ENCODE measurements at places on chromosomes 13 and 19.

GRCh38 chr19:10915130-10916091 lies 13.0 kb downstream of the YIPF2 start:
- no peak for DNase-seq

GRCh38 chr19:48696353-48697010 lies 711 bp downstream of the FUT2 start:
- DNase-seq: no peak

DNA sequence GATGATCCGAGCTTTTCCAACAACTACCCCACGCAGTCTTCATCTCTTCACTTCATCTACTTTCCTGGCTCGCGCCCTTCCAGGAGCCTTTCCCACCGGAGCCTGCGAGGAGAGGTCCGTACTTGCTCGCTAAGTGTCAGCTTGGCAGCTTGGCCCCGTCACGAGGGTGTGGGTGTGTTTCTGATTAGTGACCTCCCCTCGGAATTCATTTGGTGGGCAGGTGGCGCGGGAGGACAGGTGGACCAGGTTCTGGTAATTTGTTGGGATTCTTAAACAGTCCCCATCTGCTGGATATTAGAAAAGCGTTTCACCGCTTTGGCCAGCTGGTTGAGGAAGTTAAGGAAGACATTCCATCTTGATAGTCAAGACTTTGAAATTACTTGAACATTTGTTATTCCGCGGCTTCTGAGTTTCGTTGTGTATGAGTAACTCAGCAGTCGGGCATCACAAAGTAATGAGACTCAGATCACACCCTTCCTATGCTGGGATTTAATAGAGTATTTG lies 515 bp downstream of the UFM1 start:
- DNase-seq: peak; percentile 31

DNA sequence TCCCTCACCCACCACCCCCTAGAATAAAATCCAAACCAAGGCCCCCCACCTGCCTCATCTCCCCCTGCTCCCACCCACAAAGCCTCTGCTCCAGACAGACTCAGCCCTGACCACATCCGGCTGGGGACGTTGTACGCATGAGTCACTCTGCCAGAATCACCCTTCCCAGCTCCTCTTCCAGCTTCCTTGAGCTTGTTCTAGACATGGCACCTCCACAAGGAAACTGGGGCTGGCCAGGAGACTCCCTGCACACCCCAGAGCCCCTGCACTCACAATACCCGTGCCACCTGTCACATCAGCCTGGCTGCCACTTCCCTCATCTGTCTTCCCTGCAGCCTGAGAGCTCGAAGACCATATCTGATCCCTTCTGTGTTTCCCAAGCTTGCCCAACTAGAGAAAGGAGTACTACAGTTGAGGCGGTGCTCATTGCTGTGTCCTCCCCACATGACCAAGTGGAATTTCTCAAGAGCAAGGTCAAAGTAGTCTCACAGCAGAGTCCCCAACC lies 9.7 kb downstream of the DEDD2 start:
- DNase-seq: no peak

DNA sequence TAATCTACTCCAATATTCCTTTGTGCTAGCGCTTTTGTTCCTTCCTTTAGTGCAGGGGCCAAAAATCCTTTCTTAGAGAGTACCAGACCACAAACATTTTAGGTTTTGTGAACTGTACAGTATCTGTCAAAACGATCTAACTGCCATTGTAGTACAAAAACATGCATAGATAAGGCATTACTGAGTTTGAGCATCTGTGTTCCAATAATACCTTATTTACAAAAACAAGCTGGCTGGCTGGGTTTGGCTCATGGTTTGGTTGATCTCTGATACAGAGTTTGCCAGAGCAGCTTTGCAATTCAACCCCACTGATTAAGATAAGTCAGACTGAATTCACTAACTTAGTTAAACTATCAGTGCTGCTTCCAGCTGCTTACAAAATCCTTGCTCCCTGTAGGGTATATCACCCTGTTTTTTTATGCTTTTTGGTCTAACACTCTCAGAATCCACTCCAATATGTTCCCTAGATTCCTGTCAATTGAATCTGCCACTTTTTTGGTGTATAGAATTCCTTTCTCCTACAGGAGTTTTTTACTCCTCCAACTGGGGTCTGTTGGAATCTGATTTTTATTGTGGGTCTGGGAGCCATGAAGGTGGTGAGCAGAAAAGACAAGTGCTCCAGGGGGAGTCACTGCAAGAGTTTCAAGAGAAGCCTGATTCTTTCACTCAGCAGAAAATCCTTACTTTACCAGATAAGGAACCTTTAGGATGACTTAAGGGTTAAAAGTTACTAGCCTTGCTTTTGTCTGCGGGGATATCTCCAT lies 1399.4 kb downstream of the EFNB2 start:
- no peak for DNase-seq

DNA sequence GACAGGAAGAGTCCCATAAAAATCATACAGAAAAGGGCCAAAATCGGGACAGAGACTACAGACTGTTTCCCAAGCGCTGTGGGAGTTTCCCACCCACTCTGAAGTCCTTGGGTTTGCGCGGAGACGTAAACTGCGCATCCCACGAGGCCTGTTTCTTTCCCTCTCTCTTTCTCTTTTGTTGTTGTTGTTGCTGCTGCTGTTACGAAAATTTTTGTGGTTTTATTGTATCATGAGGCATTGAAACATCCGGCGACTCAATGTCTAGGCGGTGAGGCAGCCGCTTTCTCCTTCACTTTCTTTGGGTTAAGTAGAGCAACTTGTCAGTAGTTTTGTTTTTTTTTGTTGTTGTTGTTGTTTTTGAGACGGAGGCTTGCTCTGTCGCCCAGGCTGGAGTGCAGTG lies 1.6 kb upstream of the PPP1R12C start:
- DNase-seq: no peak

GRCh38 chr13:78325585-78325984 lies 277.8 kb downstream of the POU4F1 start:
- no peak for DNase-seq

DNA sequence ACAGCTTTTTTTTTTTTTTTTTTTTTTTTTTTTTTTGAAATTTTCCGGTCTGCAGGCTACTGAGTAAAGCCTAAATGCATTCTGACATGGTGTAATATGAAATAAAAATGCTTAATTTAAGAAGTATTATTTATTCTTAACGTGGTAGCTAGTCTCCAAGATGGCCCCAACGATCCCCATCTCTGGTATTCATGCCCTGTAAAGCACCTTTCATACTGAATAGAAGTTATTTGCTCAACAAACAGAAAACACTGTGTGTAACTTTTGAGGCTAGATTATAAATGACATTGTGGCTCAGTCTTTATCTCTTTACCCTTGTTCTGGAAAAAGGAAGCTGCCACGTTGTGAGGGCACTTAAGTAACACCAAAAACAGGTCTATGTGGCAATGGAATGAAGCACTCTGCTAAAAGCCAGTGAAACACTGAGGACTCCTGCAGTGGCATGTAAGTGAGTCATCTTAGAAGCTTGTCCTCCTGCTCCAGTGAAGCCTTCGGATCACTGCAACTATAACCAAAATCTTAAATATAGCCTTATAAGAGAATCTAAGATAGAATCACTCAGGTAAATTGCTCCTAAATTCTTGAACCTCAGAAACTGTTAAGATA lies 128.7 kb downstream of the UGGT2 start:
- DNase-seq: no peak

DNA sequence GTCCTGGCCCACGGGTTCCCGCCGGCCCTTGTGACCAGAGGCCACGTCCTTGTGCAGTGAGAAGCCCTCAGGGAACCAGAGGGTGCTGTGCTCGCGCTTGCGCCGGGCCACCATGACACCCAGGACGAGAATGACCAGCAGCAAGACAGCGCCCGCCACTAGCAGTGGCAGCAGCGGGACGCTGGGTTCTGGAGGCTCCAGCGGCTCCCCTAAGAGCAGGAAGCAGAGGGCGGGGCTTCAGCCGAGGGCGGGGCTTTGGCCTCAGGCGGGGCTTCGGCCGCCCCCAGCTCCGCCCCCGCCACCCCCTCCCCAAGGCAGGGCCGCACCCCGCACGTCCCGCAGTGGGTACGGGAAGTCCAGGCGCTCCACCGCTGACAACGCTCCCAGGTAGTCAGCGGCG lies 30.4 kb downstream of the NOTCH3 start:
- no peak for DNase-seq

GRCh38 chr13:112174476-112175110 lies 107.6 kb downstream of the SOX1 start:
- DNase-seq: no peak

DNA sequence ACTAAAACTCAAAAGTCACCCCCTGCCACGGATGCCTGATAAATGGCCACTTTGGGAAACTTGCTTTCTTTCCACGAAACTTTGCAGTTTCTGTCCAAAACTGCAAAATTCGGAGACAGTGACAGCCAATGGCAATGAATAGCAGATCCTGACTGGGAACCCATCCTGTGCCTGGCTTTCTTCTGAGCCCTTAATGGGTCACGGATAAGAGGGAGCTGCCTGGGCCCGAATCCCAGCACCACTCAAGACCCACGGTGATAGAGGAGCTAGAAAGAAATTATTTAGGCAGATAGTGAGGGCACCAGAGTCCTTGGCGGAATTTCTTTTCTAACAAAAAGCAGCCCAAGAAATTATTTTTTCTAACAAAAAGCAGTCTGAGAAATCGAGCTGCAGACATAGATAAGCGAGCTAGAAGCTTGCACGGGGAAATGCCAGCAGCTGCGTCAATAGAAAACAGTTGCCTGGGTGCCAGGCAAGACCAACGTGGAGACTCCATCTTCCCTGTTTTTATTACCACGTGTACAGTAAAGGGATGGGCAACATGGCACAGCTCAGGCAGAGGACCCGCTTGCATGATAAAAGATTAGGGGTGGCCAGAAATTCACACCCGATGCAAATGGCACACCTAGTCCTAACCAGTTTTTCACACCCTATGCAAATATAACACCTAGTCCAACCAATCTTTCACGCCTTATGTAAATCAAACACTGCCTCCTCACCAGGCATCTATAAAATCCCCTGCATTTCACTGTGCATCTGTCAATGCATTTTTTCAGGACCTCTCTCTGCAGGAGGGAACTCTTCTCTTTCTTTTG lies 7.1 kb upstream of the HSH2D start:
- DNase-seq: no peak

DNA sequence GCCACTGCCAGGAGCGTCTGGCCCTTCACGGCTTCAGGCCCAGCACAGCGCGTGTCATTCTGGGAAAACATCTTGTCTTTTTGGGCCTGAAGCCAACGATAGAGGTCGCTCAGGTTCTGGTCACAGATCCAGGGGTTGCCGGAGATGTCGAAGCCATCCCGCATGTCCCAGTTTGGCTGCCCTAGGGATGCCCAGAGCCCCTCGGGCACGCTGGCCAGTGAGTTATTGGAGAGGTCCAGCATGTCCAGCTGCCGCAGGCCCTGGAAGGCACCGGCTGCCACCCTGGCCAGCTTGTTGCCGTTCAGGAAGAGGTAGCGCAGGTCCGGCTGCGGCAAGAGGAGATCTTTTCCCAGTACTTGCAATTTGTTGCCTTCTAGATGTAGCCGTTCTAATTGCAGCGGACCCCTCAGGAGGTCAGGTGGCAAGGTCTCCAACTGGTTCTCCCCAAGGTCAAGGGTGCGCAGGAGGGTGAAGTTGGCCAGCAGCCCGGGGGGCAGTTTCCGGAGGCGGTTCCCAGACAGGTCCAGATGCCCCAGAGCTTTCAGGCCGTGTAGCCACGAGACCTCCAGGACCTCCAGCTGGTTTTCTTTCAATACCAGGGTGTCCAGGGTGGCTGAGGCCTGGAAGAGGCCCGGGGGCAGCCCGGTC lies 1.8 kb downstream of the LRG1 start:
- no peak for DNase-seq

GRCh38 chr13:100532090-100532766 lies 56.4 kb downstream of the GGACT start:
- DNase-seq: no peak

DNA sequence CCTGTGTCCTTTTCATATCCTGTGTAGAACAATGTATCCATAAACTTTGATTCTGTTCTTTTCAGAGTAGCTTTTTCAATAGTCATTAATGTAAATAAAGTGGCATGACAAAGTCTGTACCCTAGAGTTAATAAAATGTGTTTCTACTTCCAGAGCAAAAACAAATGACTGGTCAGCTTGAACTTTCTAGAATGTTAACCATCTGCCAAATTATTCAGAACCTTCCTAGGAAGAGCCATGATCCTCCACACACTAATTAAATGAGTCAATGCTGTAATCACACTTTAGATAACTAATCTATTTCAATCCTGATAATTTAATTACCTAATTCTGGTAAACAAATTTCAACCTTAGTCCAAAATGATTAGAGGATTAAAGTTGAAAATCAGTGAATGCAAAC lies 73.2 kb downstream of the DIAPH3 start:
- no peak for DNase-seq

DNA sequence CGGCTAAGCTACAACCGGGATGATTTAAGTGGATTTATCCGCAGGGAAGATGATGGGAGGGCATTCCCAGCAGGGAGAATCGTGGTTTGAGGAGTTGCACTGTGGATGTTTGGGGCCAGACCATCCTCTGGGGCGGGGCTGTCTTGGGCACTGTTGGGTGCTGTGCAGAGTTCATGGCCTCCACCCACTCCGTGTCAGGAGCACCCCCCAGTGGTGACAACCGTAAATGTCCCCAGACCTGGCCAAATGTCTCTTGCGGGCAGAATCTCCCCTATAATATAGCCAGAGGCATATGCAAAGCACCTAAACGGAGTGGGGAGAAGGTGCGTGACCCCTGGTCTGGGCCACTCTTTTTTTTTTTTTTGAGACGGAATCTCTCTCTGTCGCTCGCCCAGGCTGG lies 40.2 kb downstream of the SMIM24 start:
- peak; percentile 3 for DNase-seq

GRCh38 chr19:7819337-7819736 lies 10.7 kb upstream of the EVI5L start:
- DNase-seq: no peak

- DNase-seq: no peak
These were observed 371.5 kb downstream of the ZNF536 start for GRCh38 chr19:30743702-30744101.

GRCh38 chr13:102128216-102128810 lies 273.5 kb downstream of the FGF14 start:
- DNase-seq: no peak

- DNase-seq: no peak
These were observed 99.7 kb downstream of the DCLK1 start for GRCh38 chr13:36031490-36031889.

DNA sequence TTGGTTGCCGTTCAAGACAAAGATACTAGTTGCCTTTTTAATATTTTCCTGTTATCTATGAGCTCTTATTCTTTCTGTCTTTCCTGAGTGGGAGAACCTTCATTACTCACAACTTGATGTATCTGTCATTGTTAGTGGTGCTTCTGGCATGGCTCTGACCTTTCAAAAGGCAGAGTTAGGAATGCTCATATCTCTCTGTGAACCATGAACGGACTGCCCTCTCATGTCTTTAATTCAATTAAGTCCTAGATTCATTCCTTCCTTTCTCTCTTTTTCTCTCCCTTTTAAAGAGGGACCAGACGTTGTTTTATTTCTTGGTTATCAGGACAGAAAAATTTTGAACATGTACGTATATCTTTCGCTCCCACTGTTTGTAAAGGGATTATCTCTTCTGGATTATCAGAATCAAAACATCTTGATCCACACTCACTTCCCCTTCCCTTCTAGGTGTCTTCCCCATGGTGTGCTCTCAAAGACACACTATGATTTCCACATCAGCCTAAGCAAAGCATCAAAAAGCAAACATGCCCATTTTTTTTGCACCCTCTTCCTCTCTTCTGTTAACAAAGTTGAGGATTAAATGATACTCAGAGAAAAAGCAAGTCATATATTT lies 90.3 kb downstream of the LRCH1 start:
- no peak for DNase-seq

GRCh38 chr13:97318532-97318931 lies 96.4 kb downstream of the MBNL2 start:
- no peak for DNase-seq

Measured in stimulated activated CD8-positive, alpha-beta memory T cell treated with anti-CD3 and anti-CD28 coated beads, Interleukin-7, amount 100 ng/mL, for 4 hours (primary cell).